ENCODE measurements at places on chromosomes 11 and 22.

- DNase-seq: no peak
These were observed 11.2 kb downstream of the MCAM start for GRCh38 chr11:119305556-119306372.

DNA sequence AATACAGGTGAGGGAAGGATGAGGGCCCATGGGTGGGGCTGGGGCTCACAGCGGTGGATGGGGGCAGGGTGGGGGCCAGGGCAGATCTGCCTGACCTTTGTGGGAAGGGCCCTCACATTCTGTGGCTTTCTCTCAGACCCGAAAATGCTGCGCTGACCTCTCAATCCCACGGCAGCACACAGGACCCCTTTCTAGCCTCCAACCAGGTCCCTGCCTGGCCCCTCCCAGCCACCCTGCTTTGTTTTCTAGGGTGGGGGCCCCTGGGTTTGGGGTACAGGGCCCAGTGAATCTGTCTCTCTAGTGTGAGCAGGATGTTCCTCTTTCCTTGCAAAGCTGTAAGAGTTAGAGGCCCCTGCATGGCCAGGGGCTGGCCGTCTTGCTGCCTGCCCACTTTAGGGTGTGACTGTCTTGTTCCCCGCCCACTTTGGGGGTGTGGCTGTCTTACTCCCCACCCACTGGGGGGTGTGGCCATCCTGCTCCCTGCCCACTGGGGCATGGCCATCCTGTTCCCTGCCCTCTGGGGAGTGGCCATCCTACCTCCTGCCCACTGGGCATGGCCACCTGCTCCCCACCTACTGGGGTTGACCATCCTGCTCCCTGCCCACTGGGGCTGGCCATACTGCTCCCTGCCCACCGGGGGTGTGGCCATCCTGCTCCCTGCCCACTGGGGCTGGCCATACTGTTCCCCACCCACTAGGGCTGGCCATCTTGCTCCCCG lies 11.5 kb downstream of the PARVG start:
- peak; percentile 26 for DNase-seq

DNA sequence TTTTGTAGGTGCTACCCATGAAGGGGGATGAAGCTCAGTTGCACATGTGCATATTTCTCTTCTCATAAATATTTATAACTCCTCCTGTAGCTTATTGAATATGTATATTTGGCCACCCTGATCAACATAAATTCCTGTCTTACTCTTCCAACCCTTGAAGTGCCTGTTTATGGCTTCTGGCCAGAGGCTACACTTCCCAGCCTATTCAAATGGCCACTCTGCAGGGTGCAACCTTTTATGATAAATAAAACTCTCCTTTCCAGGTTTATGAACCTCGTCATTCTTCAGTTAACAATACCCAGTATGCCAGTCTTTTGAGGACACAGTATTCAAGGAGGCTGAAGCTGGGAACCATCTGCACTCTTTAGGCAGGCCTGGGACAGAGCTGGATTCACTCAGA lies 2.6 kb upstream of the RTL6 start:
- no peak for DNase-seq

- DNase-seq: no peak
These were observed 67.1 kb upstream of the WNT7B start for GRCh38 chr22:46043816-46044620.

- no peak for DNase-seq
These were observed 29.7 kb upstream of the GNB1L start for GRCh38 chr22:19884161-19884953.

DNA sequence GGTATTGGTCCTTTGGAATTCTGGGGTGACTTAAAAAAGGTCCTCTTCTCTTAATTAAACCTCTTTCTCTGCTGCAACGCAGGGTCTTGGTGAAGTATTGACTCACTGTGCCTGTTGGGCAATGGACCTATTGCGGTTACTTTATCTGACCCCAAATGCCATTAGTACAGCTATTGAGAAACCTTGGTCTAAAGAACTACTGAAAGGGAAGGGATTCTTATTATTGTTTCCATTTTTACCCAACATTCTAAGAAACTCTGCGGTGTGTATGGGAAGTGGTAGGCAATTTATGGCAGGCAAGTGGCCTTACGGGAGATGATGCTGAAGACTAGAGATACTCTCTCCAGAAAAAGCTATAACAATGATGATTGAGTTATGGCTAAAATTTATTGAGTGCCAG lies 12.5 kb downstream of the SLC6A5 start:
- DNase-seq: no peak

DNA sequence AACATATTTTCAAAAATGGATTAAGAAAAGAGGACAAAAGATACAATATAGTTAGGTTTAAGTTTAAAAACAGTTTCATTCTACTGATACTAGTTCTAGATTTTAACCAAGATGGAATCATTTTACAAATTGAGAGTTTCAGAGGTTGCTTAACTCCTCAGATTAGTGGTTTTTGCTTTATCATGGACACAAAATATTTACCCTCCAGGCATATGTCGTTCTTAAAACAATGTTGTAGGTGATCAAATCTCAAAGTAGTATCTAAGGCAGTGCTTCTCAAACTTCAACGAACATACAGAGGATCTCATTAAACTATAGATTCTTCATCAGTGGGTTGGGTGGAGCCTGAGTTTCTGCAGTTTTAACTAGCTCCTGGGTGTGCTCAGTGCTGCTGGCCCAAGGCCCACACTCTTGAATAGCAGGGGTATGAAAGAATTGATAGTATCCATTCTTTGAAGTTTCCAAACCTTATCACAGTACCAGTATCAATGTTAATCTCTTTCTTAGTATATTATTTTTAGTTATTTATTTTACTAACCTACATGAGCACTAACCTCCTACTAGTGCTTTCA lies 48.0 kb downstream of the YAP1 start:
- no peak for DNase-seq

DNA sequence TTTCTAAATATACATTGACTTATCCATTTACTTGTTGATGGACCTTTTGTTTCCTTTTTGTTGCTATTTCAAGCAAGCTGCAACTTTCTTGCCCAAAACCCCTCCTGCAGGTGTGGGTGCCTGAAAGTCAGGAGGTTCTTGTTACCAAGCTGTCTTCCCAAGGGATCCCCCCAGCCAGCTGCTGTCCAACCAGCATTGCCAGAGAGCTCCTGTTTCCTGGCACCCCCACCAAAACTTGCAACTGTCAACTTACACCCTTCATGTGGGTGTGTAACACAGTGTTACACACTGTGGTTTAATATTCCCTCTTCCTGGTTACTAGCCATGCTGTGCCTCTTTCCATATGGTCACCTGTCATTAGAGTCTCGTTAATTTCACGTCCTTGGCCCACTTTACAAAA lies 1.6 kb upstream of the KRTAP5-1 start:
- no peak for DNase-seq

DNA sequence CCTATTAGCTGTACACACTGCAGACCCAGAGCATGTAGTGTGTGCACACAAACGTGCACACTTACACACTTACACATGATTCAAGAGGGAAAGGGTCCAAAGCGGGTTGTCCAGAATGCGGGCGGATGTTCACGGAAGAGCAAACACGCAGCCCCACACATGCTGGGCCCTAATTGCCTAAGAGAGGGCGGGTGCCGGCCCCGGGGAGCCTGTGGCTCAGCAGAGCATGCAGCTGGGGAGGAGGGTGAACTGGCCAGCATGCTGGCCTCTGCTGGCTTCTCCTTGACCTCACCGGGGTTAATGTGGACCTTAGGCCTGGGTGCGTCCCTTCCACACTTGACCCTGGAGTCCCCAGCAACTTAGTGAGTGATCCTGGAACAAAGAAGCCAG lies 816.3 kb downstream of the BRD1 start:
- DNase-seq: no peak

- no peak for DNase-seq
These were observed 8.9 kb downstream of the PATL1 start for GRCh38 chr11:59659981-59660380.

- DNase-seq: no peak
These were observed 52.4 kb upstream of the CD5 start for GRCh38 chr11:61049859-61050258.

DNA sequence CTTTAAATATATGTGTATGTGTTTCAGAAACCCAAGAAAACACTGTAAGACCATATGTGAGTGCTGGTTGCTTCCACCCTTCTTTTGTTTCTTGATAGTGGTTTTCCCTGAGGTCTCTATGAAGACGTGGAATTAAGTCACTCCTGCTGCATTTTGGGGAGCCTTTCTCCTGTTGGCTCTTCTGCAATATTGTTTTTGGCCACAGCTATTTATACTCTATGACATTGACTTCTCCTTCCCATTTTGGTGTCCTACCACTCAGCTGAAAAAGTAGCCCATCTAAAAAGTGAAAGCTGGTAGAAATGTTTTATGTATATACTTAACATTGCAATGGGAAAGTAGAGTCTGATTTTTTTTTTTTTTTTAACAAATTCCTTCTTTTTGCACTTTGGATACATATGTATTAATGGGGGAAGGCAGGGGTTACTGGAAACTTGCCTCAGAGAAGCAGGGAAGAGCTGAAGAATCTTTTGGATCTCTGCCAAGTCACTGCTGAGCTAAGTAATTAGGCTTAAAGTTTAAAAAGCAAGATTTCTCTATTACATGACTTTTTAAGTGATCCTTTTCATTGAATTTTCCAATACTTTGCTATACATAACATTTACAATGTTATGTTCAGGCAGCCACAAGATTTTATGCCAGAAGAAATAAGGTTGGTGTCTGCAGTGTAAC lies 1.8 kb downstream of the TTC17 start:
- no peak for DNase-seq

- no peak for DNase-seq
These were observed 31.5 kb downstream of the C2CD3 start for GRCh38 chr11:74139151-74139918.

- DNase-seq: no peak
These were observed 4.9 kb upstream of the TAGLN start for GRCh38 chr11:117194267-117194666.

DNA sequence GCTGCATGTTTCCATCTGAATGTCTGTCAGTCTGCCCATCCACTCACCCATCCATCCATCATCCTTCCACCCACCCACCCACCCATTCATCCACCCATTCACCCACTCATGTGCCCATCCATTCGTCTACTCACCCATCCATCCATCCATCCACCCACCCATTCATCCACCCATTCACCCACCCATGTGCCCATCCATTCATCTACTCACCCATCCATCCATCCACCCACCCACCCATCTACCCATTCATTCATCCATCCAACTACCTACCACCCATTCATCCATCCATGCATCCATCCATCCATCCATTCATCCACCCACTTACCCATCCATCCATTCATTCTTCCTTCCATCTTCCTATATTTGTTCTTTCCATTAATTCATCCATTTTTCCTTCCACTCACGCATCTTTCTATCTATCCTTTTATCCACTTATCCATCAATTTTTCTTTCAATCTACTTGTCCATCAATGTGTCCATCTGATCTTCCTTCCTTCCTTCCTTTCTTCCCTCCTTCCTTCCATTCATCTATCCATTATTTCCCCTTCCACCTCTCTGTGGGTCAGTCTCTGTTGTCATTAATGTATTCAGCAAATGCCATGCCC lies 8.0 kb downstream of the CRYBB3 start:
- no peak for DNase-seq

DNA sequence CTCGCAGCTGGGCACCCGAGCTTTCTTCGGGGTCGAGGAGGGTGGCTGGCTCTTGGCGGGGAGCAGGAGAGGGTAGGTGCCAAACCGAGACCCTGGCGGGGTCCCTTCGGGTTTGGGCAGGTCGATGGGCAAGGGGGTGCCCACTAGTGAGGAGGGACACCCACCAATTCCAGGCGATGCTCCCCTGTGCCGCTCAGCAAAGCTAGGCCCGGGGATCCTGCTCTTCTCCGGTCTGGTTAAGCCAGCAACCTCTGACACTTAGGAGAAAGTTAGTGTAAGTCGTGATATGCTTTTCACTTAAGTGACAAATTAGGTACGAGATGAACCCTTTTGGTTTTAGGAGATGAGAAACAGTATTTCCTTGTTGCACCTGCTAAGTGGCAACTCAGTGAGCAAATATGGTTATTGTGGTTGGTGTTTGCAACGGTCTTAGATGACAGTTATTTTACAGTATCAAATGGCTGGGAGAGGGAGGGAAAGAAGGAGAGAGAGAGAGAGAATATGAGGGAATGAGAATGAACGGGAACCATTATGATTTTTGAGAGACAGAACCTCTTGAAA lies 565 bp downstream of the NUCB2 start:
- no peak for DNase-seq

DNA sequence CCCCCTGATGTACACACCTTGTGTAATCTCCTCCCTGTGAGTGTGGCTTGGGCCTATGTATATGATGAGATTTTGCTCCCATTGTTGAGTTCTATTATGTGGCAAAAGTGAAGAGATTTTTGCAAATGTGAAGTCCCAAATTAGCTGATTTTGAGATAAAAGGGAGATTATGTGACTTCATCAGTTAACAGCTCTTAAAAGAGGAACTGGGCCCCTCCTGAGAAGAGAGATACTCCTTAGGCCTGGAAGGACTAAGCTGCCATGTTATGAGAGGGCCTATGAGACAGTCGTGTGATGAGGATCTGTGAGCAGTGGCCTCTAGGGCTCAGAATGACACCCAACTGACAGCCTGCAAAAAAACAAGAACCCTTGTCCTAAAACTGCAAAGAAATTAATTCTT lies 93.4 kb downstream of the OR5AK2 start:
- no peak for DNase-seq

GRCh38 chr11:6855971-6856541 lies 6.8 kb upstream of the OR10A2 start:
- no peak for DNase-seq

DNA sequence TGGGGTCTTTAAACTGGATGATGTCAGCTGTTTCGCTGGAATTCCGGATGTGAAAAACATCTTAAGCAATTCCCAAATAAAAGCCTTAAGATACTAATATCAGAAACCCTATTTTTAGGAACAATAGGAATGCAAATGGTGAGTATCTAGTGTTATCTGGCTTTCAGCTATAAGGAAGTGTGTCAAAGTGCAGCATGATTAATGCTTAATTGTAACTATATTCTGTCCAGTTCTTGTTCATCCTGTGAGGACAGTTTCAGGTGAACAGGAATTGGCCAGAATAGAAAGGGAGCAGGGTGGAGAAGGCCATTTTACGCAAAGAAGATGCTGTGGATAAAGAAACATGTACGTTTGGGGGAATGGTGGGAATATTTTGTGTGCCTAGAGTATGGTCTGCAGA lies 108.2 kb downstream of the RASSF10 start:
- DNase-seq: no peak

GRCh38 chr11:69632900-69633299 lies 8.1 kb upstream of the CCND1 start:
- no peak for DNase-seq

- DNase-seq: no peak
These were observed 74.1 kb downstream of the COMMD9 start for GRCh38 chr11:36214976-36215692.

- DNase-seq: no peak
These were observed 31.6 kb downstream of the GRIA4 start for GRCh38 chr11:105641433-105641832.

- DNase-seq: no peak
These were observed 36.4 kb upstream of the MUC5AC start for GRCh38 chr11:1121331-1121812.

GRCh38 chr22:48829908-48830307 lies 997.8 kb downstream of the BRD1 start:
- DNase-seq: no peak

GRCh38 chr11:101618709-101619108 lies 34.9 kb upstream of the TRPC6 start:
- no peak for DNase-seq

- peak; percentile 76 for DNase-seq
These were observed 4.2 kb upstream of the FXYD2 start for GRCh38 chr11:117828611-117829368.

GRCh38 chr22:26401726-26402125 lies 27.3 kb upstream of the ASPHD2 start:
- DNase-seq: no peak
